ENCODE measurements at places on chromosomes 12 and 14.
A peak's percentile ranks its signal among the peaks of the same experiment; 100 is the strongest.

DNA sequence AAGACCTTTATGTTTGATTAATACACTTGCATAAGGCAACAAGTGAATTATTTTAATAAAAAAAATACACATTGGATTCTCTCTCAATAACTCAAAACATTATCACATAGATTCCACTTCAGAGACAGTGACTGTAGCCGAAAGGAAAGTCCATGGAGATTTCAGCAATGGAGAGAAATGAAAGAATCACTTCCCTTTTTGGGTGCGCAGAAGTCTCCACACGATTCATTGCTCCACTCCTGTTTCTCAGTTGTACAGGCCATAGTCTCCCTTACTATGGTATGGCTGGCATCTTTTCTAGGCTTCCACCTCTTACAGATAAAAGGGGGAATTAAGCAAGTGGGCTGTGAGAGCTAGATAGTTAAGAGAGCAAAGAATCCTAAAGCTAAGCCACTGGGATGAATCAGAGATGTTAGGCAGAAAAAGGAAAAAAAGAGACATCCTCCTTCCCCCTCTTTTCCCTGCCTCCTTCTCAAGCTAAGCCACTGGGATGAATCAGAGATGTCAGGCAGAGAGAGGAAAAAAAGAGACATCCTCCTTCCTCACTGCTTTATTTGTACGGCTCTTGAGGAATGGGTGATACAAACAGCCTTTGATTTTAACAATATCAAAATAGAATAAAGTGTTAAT lies 16.3 kb downstream of the ST8SIA1 start:
- DNase-seq, result peak; percentile 35

DNA sequence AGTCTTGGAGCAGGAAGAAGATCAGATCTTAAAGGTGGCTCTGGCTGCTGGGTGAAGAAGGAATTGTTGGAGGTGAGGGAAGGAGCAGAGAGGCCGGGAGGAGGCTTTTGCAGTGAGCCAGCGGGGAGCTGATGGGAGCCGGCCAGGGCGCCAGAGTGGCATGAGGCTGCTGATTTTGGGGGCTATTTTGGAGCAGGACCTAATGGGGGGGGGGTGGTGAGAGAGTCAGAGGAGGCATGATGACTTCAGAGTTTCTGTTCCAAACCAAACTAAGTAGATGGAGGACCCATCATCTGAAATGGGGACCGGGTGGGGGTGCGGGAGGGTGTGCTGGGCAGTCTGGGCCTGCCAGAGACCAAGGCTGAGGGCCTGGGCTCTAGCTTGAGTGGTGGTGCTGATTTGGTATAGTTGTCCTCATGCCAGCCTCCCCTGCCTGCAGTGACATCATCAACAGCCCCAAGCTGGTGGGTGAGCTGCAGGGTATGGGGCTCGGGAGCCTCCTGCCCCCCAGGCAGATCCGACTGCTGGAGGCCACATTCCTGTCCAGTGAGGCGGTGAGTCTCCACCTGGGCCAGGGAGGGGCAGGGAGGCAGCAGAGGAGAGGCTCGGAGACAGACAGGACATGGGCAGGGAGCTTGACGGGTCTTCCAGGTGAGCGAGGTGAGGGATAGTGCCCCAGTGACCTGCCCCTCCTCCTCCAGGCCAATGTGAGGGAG lies 6.2 kb downstream of the TNFAIP2 start:
- DNase-seq, result no peak

GRCh38 chr12:509500-509899 lies 49.8 kb downstream of the B4GALNT3 start:
- DNase-seq, result no peak

- DNase-seq, result no peak
Observed at GRCh38 chr12:108309674-108310312, 29.3 kb downstream of the CMKLR1 start.

DNA sequence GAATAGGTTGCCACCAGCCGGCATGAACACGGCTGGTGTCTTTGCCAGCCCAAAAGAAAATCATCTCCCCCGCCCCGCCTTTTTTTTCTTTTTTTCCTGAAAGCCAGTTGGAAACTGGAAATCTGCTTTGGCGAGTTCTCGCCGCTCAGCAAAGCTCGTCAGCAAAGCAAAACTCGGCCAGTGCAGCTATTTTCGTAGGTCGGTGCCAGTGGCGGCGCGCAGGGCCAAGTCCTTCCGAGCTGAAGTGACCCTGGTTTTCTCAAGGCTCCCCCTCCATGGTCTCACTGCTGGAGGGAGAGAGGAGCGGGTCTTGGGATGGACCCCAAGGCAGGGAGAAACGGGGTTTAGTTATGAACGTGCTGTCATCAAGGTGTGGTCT lies 248.4 kb upstream of the RTL1 start:
- DNase-seq, result no peak

DNA sequence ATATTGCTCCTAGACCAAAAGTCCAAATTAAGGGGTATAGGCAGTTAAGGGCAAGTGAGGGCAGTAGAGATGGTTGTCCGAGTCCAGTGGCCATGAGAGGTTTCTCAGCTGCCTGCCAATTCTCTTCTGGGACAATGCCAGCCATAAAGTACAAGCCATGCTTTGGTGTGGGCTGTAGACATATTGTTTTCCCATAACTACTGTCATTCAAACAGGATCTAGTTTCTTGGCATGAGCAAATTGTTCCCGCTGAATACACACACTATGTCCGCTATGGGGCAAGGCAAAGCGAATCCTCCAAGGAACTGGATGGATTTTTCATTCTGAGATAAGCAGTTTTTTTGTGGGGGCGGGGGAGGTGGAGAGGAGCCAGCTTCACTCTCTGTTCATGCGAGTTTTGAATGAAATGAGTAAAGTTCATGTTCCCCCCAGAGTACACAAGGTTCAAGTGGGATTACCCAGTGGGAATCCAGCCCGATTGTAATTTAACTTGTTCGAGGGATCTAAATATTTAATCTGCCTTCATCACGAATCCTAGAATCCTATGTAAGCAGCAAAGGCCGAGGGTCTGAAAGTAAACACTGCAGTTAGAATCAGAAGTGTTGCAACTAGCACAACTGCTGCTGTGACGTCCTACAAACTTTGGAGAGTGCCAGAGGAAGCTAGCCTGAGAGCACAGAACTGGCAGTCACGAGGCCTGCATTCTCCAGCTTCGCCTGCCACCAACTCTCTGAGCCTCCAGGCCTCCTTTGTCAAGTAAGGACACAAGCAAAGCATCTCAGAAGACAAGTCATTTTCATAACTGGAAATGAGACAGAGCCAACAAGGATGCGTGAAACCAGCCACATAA lies 137.0 kb downstream of the CRADD start:
- no peak for DNase-seq

DNA sequence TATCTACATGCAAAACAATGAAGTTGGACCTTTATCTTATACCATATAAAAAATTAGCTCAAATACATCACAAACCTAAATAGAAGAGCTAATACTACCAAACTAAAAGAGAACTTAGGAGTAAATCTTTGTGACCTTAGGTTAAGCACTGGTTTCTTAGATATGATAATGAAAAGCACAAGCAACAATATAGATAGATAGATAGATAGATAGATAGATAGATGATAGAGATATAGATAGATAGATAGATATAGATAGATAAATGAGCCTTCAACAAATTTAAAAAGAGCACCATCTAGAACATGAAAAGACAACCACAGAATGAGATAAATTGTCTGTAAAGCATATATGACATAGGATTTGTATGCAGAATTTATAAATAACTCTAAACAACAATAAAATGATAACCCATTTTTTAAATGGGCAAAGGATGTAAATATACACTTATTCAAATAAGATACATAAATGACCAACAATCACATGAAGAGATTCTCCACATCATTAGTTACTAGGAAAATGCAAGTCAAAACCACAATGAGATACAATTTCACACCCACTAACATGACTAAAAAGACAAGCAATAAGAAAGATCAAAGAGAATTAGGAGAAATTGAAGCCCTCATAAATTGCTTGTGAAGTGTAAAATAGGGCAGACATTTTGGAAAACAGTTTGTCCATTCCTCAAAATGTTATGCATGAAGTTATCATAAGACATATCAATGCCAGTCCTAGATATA lies 293.7 kb downstream of the BTG1 start:
- no peak for DNase-seq

DNA sequence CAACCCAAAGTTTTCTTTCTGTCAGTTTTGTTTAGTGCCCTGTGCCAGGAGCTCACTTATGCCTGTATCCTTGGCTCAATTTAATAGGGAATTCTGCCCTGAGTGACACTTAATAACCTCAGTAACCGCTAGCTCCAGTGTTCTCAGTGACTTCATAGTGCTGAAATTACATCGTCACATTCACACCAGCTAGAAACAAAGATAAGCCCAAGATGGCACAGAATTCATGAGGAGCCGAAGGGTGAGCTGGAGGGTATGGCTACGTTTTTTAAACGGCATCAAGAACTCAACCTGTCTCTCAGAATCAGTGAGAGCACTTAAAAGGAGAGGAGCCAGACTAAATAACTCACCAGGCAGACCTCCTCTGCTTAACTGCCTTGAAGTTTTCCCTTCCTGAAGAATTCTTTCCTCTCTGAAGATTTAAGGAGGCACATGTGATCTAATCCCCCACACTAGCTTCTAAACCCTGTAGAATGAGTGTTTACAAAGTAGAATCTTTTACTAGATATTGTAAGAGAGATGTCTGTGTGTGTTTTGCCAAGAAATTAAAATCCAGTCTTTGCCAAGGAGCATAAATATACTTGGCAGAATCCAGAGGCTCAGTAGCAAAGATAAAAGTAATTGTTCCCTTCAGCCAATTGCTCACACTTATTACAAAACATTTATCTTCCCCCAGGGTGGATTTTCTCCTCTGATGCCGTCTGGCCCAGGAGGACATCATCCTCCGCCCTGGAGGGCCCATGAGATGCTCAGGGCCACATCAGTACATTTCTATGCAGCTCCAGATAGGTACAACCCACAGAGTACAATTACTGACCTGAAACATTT lies 37.3 kb downstream of the PTGER2 start:
- peak; percentile 82 for DNase-seq

GRCh38 chr14:68309616-68310015 lies 483.3 kb downstream of the ZFP36L1 start:
- DNase-seq, result no peak

DNA sequence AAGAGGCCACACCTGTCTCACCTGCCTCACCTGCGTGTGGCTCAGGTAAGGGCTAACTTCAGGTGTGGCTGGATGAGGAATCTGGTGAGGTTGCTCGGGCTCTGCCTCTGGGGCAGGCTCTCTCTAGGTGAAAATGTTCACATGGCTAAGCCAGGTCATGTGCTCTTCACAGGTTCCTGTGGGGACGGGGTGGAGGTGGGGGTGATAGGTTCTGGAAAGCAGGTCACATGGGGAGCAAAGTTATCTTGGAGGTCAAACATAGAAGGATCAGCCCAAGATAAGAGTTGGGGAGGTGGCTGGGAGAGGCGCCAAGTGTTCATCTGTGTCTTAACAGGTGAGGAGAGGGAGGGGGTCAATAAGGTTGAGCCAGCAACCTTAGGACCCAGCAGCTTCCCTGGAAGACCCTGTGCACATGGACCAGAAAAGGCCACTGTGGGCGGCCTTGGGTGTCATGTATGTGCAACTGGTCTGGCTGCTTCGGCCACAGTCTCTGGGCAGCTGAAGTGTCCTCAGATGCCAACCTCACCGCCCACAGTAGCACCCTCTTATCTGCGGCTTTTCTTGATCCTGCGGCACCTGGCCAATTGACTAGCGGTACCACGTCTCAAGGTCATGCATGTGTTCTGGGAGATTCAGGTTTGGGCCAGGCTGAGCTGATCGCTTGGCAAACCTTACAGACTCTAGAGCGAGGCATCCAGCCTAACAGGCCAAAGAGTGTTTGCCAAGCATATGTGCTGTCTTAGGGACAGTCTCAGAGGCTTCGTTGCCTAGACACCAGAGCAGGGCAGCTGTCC lies 60.5 kb downstream of the CACNA1C start:
- DNase-seq, result no peak

DNA sequence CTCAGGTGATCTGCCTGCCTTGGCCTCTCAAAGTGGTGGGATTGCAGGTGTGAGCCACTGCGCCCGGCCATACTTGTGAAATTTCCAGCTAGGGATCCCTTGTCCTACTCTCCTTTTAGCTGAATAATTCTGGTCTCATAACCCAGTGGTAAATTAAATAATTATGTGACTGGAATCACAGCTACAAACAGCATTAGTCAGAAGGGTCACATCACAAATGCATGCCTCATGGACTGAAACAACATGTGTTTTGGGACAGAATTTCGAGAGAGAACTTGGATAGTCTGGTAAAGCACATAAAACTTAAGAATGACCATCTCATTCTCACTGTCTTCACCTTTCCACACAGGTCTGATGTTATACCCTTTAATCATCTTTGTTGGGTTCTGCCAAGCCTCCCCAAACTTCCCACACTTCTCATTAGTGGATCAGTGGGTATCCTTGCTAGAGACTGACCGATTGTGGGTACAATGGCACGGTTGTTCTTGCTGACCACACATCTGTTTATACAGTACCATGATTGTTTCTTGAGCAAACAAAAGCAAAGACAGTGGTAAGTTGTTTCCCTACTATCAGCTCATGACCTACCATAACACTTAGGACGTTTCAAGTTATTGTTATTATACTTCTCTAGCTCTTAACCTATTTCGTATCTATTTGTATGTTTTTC lies 5.1 kb downstream of the GPRC5D start:
- no peak for DNase-seq

DNA sequence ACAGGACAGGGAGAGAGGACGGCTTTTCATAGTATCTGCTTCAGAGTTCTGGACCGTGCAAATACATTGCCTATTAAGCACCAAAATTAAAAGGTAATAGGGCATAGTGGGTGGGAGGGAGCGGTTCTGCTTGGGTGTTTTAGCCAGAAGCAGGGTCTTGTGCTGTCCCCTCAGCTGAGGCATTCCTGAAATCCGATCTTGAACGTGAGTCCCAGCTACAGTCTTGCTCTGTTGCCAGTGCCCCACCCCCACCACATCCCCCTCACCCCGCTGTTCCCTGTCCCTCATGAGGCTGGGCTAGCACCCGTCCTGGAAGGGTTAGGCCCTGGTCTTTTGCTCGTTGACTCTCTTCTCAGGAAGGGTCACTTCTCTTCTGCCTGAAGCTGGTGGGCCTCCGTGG lies 48.6 kb downstream of the AACS start:
- DNase-seq, result no peak

GRCh38 chr12:56377310-56377988 lies 14.8 kb upstream of the APOF start:
- no peak for DNase-seq

DNA sequence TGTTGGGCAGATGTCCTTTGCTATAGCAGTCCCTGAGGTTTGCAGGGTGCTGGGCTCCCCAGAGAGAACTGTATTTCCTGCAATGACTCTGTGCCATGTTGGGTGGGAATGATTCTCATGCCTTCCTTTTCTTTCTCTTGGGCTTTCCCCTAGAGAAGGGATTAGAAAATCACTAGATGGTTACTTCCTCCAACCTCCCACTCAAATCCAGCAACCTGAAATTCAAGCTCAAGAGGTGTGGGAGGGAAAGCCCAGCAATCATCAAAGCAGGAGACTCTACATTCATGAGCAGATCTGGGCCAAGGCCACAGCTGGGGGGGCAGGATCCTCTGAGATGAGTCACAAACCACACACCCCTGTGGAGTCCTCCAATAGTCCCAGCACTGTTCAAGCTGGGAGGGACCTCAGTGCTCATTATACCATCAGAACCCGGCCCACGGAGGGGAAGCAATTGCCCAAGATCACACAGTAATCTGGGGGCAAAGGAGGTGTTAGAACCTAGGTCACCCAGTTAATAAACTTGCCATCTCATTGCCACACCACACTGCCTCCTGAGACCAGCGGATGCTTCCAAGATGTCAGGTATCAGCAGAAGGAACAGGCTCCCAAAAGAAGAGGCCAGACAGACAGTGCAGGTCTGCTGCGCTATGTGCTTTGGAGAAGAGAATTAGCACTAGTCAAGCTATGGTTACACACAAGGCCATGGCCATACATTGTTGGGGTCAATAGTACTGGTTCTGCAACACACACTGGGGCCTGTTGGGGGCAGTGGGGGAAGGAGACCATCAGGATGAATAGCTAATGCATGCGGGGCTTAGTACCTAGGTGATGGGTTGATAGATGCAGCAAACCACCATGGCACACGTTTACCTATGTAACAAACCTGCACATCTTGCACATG lies 65.7 kb downstream of the TTC9 start:
- DNase-seq, result no peak

Data from activated CD4-positive, alpha-beta T cell treated with anti-CD3 and anti-CD28 coated beads, Interleukin-2, amount 10 ng/mL, durations not matched to agents 24 days and 14 days (primary cell).